ENCODE measurements at places on chromosomes 6 and 20.

GRCh38 chr20:9949563-9949962 is 85.2 kb upstream of the ANKEF1 start:
- DNase-seq, result no peak

- DNase-seq, result no peak
Observed at GRCh38 chr6:25486550-25486949, 165.5 kb upstream of the SCGN start.

DNA sequence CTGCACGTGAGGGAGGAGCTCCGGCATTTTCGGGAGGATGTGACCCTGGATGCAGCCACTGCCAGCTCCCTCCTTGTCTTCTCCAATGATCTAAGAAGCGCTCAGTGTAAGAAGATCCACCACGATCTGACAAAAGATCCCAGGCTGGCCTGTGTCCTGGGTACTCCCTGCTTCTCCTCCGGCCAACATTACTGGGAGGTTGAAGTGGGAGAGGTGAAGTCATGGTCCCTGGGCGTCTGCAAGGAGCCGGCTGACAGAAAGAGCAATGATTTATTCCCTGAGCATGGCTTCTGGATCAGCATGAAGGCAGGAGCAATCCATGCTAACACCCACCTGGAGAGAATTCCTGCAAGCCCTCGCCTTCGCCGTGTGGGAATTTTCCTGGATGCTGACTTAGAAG is 2.8 kb downstream of the RFPL4B start:
- DNase-seq, result no peak

DNA sequence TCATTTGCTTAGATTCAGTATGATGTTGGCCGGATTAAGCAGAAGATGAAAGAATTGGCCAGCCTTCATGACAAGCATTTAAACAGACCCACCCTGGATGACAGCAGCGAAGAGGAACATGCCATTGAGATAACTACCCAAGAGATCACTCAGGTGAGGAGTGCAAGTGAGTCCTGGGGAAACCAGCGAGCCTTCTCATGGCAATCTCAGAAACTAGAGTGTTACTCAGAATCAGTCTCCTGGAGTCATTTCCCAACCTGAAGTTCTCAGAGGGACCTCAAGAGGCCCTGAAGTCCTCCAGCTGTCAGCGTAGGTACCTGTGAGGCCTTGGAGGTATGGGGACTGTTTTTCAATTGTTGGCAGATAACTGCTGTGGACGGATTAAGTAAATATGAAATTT is 16.9 kb downstream of the STX16 start:
- DNase-seq, result no peak

- DNase-seq, result no peak
Observed at GRCh38 chr6:144749263-144749662, 464.1 kb downstream of the UTRN start.

DNA sequence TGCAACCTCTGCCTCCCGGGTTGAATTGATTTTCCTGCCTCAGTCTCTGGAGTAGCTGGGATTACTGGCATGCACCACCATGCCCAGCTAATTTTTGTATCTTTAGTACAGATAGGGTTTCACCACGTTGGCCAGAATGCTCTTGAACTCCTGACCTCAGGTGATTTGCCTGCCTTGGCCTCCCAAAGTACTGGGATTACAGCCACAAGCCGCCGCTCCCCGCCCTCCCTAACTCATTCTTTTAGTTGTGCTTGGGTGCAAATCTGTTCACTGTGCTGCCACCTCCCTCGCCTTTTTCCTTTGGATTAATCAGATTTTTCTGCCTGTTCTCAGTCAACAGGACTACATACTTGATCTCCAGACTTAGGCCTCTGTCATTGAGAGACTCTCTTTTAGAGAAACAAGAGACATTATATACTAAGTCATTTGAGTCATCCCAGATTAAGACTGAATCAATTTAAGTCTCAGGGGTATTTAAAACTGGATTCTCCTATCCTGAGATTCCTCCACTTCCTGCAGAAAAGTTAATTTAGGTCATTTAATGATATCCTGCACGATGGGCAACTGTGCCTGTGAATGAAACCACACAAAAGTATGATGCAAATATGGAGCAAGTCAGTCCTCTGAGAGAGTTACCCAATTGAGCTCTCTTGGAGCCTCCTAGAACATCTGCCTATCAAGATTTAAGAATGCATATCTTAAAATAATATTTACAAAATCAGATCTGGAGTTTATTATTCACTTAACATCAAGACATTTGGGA is 136.1 kb upstream of the THEMIS start:
- no peak for DNase-seq

GRCh38 chr6:1586861-1587450 is 22.8 kb upstream of the FOXC1 start:
- DNase-seq, result no peak

- DNase-seq, result no peak
Observed at GRCh38 chr20:10201321-10201870, 17.2 kb upstream of the SNAP25 start.

GRCh38 chr6:132205946-132206345 is 195.3 kb downstream of the MOXD1 start:
- DNase-seq, result no peak

DNA sequence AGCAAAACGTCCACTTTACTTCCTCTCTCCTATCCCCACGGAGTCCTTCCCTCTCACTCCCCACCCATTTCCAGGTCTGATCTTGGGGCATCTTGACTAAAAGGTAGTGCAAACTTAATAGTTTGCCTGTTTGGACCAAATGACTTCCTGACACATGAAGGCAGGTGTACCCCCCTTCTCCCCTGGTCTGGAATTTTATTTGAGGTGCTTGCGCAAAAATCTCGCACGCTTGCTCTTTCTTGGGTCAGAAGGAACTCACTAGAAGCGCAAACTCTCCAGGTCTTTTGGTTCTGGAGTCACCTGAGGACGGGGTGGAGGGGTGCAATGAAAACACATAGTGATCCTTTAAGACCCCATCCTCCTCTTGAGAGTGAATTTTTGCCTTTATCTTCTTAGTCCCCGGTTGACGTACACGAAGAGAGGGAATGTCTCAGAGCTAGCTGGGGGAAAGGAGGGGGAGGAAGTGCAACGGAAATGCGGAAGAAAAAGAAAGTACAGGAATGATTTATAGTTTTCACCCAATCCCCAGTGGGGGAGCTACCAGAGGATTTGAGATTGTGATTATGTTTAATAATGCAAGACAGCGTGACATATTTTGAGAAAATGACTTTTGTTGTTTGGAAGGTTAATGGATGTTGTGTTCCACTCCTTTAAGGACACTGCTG is 4.9 kb downstream of the ADGRB3 start:
- no peak for DNase-seq
